ENCODE measurements at places on chromosomes 4 and X.

DNA sequence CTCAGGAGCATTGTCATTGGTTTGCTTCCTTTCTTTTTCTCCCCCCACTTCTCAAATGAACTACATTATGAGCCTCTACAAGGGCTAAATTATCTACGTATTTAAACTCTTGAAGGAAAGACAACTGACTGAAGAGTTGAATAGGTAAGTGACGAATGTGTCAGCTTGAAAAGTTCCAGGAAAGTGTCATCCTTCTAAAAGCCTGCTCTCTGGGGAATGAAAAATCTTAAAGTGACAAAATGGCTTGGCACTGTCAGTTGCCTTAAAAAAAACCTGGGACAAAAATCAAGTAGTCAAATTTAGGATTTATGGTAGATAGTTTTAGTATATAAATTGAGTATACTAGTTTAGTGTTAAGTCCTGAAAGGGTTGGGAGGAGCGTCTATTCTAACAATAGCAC lies 173.9 kb upstream of the NDP start:
- no peak for DNase-seq

DNA sequence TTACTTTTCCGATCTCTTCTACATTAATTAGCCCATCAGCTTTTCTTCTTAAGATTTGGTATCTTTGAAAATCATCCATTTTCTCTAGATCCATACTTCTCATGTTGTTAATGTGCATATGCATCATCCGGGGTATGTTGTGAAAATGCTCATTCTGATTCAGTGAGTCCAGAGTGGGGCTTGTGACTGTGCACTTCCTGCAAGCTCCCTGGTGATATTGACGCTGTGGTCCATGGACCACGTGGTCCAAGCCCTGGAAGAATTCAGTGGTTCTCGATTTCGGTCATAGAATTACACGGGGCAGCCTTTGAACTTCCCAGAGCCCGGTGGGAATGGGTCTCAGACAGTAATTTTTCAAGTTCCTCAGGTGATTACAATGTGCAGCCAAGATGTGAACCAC lies 69.8 kb downstream of the ZFX start:
- no peak for DNase-seq

- no peak for DNase-seq
Measured at GRCh38 chr4:2066571-2067445, 7.7 kb downstream of the NAT8L start.

- DNase-seq, result no peak
Measured at GRCh38 chrX:99603091-99603814, 806.8 kb downstream of the PCDH19 start.

- no peak for DNase-seq
Measured at GRCh38 chrX:95893636-95894035, 791.0 kb upstream of the DIAPH2 start.

DNA sequence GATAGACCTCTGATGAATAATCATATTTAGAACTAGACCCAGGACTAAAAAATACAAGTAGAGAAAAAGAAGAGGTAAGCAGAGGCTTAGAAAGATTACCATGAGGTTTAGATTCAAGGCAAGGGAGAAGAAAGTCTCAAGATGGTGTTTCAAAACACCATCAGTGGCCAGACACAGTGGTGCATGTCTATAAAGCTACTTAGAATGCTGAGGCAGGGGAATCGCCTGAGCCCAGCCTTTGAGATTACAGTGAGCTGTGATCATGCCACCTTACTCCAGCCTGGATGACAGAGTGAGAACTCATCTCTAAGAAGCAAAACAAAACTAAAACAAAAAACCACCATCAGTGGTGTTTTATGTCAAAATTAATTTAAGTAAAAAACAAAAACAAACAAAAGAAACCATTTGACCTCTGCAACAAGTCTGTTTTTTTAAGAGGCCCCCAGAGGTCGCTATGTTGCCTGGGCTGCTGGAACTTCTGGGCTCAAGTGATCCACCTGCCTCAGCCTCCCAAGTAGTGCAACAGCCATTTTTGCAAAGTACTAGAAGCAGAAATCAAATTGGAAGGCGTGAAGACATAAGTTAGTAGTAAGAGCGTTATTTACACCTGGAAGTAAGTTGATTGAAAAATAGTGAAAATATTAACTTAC lies 784.3 kb downstream of the ADGRL3 start:
- DNase-seq, result no peak

Measured in suppressor macrophage treated with lipopolysaccharide for 4 hours (primary cell).